ENCODE measurements at places on chromosomes 7 and 10. TPM values are rescaled to one million over a fixed set of nuclear protein-coding genes. Genes with fewer than 3 reads are reported as not detected.
A peak's percentile ranks its signal among the peaks of the same experiment; 100 is the strongest.

DNA sequence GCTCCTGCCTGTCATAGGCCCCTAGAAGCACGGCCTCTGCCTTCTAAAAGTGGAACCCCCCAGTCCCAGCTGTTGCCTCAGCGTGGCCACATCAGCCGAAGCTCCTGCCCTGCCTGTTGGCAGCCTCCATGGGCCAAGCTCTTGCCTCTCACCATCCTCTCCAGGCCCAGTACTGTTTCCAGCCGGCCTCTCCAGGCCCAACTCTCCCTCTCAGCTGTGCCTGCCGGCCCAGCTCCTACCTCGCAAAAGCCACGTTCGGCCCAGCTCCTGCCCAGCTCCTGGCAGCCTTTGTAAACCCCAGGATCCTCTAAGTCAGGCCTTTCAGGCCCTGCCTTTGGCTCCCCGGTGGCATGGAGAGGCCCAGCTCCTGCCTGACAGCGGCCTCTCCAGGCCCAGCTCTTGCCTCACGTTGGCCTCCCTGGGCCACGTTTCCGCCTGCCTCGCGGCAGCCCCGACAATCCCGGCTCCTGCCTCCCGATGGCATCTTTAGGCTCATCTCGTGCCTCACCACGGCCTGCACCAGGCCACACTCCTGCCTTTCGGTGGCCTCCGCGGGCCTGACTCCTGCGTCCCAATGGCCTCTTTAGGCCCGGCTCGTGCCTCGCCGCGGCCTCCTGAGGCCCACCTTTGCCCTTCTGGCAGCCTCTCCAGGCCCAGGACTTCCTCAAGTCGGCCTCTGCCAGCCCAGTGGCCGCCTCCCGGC, 17.5 kb upstream of the TMEM248 start:
- DNase-seq: no peak

- DNase-seq: no peak
These were observed 614.2 kb upstream of the ADARB2 start for GRCh38 chr10:2351566-2351965.

- DNase-seq: no peak
These were observed 194.0 kb downstream of the AHR start for GRCh38 chr7:17492437-17492836.

DNA sequence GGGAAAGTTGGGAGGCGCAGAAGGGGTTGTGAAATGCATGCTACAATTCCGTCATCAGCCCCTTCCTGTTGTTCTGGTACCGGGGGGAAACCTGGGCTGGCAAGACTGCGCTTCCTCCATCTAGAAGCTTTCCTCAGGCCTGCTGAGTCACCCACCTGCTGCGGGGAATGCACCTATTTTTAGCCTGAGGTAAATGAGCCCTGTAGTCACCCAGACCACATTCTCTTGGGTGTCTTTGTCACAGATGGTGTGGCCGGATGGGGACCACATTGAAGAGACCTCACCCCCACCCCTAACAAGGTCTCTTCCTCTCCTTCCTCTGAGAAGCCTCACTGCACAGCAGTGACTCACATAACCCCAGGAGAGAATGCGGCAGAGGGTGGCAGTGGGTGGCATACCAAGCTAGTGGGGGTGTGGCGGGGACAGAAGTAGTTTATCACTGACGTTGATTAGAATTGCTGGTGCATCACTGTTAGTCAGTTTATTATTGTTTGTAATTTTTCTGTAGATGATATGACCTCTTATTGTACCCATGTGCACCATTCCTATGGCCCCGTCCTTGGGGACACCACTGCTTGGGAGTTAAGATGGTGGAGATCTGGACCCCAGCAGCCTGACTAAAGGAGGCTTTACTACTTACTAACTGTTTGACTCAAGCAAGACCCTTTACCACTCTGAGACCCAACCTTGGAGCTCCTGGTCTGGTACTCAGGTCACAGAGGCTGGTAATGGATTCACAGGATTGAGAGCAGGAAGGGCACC, 83.0 kb upstream of the DUSP5 start:
- DNase-seq: no peak

DNA sequence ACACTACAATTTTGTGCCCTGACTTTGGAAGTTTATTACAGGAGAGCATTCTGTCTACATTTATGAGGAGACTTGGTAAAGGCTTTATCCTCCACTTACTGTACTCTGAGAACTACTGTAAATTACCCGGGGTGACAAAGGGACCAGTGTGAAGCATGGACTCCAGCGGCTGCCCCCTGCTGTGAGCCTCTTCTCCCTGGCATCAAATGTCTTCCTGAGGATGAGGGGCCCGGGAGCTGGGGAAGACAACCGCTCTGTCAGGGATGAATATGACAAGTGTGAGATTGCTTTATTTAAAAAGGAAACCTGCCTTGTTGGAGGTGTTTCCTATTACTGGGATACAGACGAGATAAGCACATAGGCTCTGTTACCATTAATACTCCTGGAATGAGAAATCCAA, 714.8 kb downstream of the CCSER2 start:
- no peak for DNase-seq

DNA sequence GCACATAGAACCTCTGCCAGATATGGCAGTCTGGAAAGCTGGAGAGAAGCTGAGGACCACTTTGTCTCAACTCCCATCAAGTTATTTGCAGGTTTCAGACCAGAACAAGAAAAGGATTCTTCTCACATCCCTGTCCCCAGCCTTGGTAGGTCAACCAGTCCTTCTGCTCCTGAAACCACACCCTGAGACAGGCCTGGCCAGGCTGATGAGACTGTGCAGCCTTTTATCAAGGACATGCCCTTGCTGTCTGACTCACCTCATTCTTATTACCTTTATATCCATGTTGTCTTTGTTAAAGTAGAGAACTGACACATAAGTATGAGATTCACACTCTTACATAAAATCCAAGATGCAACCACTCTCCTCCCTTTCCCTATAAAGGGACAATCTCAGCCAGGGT, 354.9 kb downstream of the PLXNA4 start:
- no peak for DNase-seq

GRCh38 chr10:128080641-128081040, 45.6 kb downstream of the MKI67 start:
- DNase-seq: no peak

GRCh38 chr10:3714531-3714930, 70.5 kb downstream of the KLF6 start:
- DNase-seq: peak; percentile 26

DNA sequence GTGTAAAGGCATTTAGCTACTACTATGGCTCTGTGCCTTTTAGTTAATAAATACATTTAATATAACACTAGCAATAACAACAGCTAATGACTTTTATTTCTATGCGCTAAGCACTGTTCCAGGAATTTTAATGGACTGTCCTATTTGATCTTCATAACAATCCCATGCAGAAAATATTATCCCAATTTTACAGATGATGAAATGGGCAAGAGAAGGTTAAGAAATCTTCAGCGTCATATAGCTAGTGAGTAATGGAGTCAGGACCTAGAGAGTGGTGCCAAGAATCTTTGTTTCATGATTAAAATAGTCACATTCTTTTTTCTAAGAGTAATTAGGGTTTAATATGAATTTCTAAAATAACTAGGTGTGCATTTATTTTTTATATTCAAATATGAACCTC, 32.4 kb downstream of the ACTA2 start:
- no peak for DNase-seq

- DNase-seq: no peak
These were observed 5.1 kb downstream of the DPY19L1 start for GRCh38 chr7:35032166-35032565.

GRCh38 chr7:7757576-7757975, 39.2 kb upstream of the RPA3 start:
- no peak for DNase-seq

- DNase-seq: no peak
These were observed 222.4 kb downstream of the RPS24 start for GRCh38 chr10:78255796-78256638.

DNA sequence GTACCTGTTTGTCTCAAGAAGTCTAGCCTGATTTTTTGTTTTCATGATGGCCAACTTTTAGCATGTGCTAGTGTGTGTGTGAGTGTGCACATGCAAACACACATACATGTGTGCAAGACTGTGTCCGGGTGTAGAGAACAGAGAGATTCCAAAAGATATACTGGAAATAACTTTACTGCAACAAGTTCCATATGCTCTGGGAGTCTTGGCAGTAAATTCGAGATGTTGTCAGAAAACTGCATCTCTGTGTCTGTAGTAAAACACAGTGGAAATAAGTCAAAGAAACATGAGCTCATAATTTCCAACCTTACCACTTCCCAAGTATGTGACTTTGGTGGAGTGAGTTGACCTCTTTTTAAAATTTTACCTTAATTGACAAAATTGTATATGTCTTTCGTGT, 950.8 kb upstream of the C7orf33 start:
- no peak for DNase-seq

DNA sequence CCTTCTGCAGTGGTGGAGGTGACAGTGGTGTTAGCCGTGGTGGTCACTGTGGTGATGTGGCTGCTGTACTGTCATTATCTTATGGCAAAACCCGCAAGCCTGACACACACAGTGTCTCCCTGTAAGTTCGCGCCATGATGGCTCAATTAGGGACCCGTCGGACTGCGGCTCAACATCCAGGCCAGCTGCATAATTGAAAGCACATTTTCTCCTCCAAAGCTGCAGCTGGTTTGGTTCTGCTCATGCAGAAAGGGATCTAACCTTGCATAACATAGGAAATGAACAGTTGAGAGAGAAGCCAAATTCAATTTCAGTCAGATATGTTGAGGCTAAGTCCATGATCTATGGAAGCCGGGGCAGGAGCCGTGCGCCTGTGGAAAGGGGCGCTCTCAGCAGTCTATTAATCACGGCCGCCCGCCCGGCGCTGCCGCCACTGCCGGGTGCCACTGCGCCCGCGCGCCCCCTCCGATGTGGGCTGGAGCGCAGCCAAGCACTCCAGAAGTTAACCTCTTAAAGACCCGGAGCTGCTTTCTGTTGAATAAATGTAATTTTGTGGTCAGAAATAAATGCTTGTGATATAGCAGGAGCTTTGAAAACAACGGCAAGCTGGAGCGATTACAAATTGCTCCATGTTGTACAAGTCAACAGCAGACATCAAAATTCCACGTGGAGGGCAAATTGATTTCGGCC, 227.7 kb downstream of the CUX1 start:
- no peak for DNase-seq

DNA sequence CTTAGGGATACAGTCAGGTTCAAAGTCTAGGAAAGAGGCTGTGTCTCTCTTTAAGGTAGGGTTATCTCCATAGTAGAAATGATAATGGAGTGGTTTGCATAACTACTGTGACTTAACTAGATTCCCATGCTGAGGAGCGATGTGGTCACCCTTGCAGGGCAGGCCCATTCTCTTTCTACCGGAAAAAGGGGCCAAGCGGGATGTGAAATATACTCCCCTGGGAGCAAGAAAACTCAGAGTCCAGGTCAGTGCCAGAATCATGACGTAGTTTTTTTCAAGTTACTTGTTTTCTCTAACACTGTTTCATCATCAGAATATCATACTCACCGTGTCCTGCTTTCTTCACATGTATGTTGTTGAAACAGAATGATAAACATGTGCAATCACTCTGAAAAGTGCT, 649.0 kb upstream of the ANKRD30A start:
- DNase-seq: no peak

GRCh38 chr10:77537720-77538373, 99.8 kb downstream of the KCNMA1 start:
- DNase-seq: no peak

DNA sequence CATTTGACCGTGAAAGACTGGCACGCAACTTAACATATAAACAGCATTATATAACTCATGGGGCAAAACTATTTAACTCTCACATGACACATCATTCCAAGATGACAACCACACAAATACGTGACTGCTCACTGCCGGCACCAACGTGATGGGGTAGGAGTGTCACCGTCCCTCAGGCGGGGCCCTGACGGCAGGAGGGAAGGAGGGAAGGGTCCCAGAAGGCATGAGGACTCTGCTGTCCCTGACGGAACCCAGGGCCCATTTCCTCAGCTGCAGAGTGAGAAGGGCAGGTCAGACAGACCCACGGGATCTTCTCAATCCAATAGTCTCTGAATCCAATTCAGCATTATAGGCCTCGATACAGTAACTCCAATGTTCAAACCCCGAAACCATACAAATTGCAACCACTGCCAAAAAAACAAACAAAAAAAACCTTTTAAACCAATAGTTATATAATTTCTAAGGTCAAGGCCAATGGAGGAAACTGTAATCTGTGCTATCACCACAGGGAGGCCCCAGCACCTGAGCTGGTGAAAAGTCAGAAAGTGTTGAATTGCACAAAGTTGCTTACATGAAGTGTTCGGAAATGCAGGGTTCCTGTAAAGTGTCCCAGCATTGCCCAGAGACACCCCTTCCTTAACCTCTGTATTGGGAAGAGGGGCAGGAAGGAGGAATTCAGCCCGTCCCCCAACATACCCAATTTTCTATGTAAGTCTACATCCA, 137.4 kb downstream of the TNS3 start:
- DNase-seq: no peak

DNA sequence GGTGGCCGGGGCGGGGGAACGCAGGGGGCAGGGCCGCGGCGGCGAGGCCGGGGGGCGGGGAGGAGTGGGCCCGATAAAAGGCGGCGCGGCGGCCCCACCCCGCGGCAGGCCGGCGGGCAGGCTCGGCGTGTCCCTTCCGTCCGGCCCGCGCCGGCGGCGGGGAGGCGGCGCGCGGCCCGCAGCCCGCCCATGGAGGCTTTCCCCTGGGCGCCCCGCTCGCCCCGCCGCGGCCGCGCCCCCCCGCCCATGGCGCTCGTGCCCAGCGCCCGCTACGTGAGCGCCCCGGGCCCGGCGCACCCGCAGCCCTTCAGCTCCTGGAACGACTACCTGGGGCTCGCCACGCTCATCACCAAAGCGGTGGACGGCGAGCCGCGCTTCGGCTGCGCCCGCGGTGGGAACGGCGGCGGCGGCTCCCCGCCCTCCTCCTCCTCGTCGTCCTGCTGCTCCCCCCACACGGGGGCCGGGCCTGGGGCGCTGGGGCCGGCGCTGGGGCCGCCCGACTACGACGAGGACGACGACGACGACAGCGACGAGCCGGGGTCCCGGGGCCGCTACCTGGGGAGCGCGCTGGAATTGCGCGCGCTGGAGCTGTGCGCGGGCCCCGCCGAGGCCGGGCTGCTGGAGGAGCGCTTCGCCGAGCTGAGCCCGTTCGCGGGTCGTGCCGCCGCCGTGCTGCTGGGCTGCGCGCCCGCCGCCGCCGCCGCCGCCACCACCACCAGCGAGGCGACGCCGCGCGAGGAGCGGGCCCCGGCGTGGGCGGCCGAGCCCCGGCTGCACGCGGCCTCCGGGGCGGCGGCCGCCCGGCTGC, at the start of gene NANOS1:
Gene NANOS1 (plus strand): TSS at position 102 of the 808 bp plus-strand sequence. CDS start 88 bp downstream, at position 190.
- peak; percentile 83 for DNase-seq

GRCh38 chr7:4074994-4075393, 607.1 kb upstream of the FOXK1 start:
- DNase-seq: peak; percentile 80

The C10orf53 gene
- total RNA-seq: not detected

The ADIRF gene
- 84.5 TPM for total RNA-seq

The EPO gene
- not detected for total RNA-seq

The PGAM2 gene
- total RNA-seq: not detected

The KCNMA1 gene
- total RNA-seq: 146 TPM

The MBL2 gene
- total RNA-seq: not detected

The GNG11 gene
- 24.1 TPM for total RNA-seq

The DLX5 gene
- total RNA-seq: 0.26 TPM

The C7orf33 gene
- total RNA-seq: not detected

The CDHR3 gene
- 41.1 TPM for total RNA-seq

The MCU gene
- total RNA-seq: 19.9 TPM

The KIAA1549 gene
- 2.5 TPM for total RNA-seq

The PAX4 gene
- total RNA-seq: not detected

All from esophagus muscularis mucosa (tissue), 4 donors.